CD8-positive, alpha-beta memory T cell (primary cell): ENCODE measurements at places on chromosomes 5 and 9. TPM values are rescaled to one million over a fixed set of nuclear protein-coding genes. Genes with fewer than 3 reads are reported as not detected.

LCN15 gene
- not detected for total RNA-seq

PCDHGA9 gene
- total RNA-seq, result not detected

MOB3B gene
- total RNA-seq, result 0.20 TPM

SPATA31C1 gene
- not detected for total RNA-seq

CLTA gene
- total RNA-seq, result 186 TPM

NRARP gene
- total RNA-seq, result 1.9 TPM

GPRIN1 gene
- 2.3 TPM for total RNA-seq

FOXE1 gene
- total RNA-seq, result 0.07 TPM

TMOD1 gene
- 1.2 TPM for total RNA-seq

ANKRD55 gene
- not detected for total RNA-seq

DNA sequence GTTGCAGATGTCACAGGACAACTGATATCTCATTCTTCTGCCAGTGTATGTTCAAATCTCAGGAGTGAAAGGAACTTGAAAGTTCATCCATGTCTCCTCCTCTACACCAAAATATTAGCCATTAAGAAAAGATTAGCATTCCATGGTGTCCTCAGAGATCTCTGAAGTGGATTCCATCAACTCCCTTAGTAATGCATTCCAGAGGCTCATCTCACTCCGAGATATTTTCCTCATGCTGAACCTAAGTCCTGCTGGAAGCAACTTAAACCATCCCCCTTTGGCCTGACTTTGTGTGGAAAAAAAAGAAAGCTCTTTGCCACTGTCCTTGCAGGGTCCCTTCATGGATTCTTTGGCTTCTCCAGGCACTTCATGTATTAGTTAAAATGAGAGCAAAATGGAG is 155.7 kb upstream of the ZNF462 start:
- H3K27me3 ChIP-seq, result no peaks in the 10 kb centered on the region
- no peak overlapping the region for H3K27ac ChIP-seq
- no peak overlapping the region for H3K4me3 ChIP-seq
- no peak for DNase-seq

DNA sequence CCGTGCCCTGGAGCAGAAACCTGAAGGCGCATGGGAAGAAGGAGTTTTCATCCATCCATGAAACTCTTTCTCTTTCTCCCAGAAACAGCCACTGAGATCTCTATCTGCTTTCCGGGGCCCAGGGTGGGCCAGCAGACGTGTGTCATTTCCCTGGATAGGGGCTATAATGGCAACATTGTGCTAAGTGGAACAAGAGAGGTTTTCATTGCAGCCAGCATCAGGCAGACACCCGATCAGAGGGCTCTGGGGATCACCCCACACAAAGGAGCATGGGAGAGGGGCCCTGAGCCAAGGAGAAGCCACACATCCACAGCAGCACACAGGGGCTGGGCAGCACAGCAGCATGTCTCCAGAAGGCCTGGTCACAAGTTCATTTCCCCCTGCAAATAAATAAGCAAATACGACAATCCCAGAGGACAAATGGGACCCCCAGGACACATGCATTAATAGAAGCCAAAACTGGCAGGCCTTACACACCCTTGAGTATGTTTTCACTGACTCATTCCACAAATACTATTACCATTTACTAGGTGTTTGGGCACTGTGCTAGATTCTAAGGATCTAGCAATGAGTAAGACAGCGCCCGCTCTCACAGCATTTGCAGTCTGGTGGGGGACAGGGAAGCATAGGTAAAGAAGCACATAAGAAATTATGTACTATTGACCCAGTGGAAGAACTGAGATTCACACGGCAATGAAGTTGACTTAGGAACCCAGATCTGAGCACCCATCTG is 4.3 kb upstream of the AFAP1L1 start:
- H3K36me3 ChIP-seq, result no peaks in the 10 kb centered on the region
- H3K27ac ChIP-seq, result no peak overlapping the region
- DNase-seq, result no peak
- H3K4me3 ChIP-seq, result no peak overlapping the region
- no peaks in the 10 kb centered on the region for H3K4me1 ChIP-seq

- H3K27ac ChIP-seq, result no peak overlapping the region
- no peak overlapping the region for H3K4me3 ChIP-seq
- H3K36me3 ChIP-seq, result no peaks in the 10 kb centered on the region
- no peaks in the 10 kb centered on the region for H3K27me3 ChIP-seq
- DNase-seq, result no peak
Observed at GRCh38 chr5:167998148-167998767, 293.2 kb upstream of the WWC1 start.

- no peaks in the 10 kb centered on the region for H3K36me3 ChIP-seq
- DNase-seq, result no peak
- H3K27me3 ChIP-seq, result no peaks in the 10 kb centered on the region
- no peak overlapping the region for H3K27ac ChIP-seq
- H3K4me3 ChIP-seq, result no peak overlapping the region
Observed at GRCh38 chr5:106094204-106094607, 1576.5 kb downstream of the EFNA5 start.

- no peak for DNase-seq
- H3K36me3 ChIP-seq, result no peaks in the 10 kb centered on the region
- no peak overlapping the region for H3K27ac ChIP-seq
- peaks cover 36% of the 10 kb centered on the region for H3K27me3 ChIP-seq
- no peaks in the 10 kb centered on the region for H3K4me1 ChIP-seq
Observed at GRCh38 chr5:173246135-173246495, 11.1 kb upstream of the NKX2-5 start.

DNA sequence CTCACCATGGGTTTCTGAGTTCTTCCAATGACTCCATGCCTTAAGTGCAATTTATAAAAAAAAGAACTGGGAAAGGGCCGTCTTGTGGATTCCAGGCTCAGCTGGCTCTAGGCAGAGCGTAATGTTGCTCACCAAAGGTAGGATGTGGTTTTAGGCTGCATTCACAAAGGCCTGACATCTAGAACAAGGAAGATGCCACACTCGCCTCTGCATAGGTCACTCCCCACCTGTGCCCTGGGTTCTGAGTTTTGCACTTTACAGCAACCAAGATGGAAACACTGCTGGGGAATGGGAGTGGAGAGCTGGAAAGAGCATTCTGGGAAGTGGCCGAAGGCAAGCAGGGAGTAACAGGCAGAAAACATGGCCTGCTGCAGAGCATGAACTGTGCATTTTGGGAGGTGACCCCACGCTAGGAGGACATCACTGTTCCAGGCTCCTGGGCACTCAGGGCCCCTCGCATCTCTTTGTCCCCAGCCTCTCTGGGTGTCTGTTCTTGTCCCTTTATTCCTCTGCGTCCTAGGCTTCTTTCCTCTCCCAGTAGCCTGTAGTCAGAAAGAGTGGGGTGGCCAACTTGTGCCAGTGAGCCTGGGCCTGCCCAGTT is 12.3 kb downstream of the FCN2 start:
- no peak overlapping the region for H3K4me3 ChIP-seq
- no peaks in the 10 kb centered on the region for H3K36me3 ChIP-seq
- peaks cover 6% of the 10 kb centered on the region for H3K27me3 ChIP-seq
- no peaks in the 10 kb centered on the region for H3K4me1 ChIP-seq
- no peak for DNase-seq

DNA sequence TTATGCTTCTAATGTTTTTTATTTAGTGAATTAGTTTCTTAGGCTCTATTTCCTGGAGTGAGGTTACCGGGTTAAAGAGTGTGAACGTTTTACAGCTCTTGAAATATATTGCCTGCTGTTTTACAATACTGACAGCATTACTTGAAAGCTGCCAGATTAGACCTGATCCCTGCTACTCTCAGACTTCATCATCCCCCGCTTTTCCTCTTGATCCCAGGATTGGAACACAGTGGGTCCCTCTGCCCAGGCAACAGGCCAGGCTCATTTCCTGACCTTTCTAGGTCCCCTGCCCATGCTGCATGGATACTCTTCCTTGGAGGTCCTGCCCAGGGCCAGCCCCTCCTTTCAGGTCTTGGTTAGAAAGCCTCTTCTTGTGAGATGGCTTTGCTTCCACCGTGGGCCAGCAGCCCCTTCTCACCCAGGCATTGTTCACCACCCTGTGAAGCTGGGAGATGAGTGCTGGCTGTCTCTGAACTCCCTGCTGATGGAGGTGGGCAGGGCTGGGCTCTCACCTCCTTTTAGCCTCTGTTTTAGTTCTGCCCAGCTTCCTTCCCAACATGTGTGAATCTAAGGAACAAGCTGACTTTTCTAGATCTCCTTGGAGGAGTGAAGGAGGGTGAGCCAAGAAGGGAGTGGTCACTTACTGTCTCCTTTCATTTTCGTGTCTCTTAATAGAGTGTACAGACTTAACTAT is 15.5 kb upstream of the FAM120AOS start:
- no peak overlapping the region for H3K4me3 ChIP-seq
- no peak for DNase-seq
- no peaks in the 10 kb centered on the region for H3K36me3 ChIP-seq
- peak overlapping the region; percentile 40 for H3K27ac ChIP-seq

DNA sequence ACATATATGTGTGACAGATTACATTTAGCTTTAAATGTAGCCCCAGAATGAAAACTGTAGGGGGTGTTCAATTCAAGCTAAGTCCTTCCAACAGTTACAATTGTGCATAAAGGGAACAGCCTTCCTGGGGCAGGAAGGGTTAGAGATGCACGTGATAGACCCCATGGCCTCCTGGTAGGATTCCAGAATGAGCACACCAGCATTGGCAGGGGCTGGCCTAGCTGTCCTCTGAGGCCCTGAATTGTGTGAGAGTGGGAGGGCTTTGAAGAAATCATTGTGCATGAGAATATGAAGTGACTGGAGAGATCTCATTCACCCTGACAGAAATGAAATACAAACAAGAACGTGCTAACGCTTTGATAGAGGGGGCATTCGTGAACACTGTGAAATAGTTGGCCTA is 663.8 kb upstream of the KLF4 start:
- no peaks in the 10 kb centered on the region for H3K36me3 ChIP-seq
- H3K4me3 ChIP-seq, result no peak overlapping the region
- no peak overlapping the region for H3K27ac ChIP-seq
- no peak for DNase-seq
- no peaks in the 10 kb centered on the region for H3K4me1 ChIP-seq
- H3K27me3 ChIP-seq, result no peaks in the 10 kb centered on the region

- H3K27ac ChIP-seq, result no peak overlapping the region
- DNase-seq, result no peak
- H3K36me3 ChIP-seq, result no peaks in the 10 kb centered on the region
- no peaks in the 10 kb centered on the region for H3K27me3 ChIP-seq
- no peaks in the 10 kb centered on the region for H3K4me1 ChIP-seq
Observed at GRCh38 chr9:16623989-16624743, 246.3 kb downstream of the BNC2 start.

DNA sequence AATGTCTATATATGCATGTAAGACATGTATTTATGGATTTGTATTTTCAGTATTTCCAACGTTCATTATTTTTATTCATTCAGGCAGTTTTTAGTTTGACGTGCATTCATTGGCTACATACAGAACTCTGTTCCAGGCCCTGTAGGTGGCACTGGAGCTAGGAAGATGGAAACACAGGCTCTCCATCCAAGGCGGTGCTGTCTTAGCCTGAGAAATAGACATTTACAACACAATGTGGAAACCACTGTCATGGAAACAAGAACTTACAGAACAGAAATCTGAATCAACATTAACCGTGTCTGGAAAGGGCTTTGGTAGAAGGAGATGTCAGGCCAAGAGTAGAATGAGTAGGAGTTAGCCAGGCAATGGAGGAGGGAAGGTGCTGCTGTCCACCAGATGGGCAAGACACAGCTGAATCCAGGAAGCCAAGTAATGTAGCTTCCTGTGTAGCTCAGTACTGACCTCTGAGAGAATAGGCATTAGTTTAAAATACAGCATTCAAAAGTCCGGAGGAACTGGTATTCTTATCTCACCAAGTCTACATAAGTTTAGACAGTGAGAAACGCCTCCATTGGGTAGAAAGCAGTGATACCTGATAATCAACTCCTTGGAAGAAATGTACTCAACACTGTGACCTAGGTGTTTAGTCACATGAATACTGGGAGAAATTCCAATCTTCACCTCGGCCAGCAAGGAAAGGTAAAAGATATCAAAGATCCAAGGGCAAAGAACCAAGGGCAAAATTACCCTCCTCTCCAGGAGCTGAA is 388.6 kb upstream of the CDH6 start:
- no peak overlapping the region for H3K27ac ChIP-seq
- no peaks in the 10 kb centered on the region for H3K27me3 ChIP-seq
- H3K4me3 ChIP-seq, result no peak overlapping the region

DNA sequence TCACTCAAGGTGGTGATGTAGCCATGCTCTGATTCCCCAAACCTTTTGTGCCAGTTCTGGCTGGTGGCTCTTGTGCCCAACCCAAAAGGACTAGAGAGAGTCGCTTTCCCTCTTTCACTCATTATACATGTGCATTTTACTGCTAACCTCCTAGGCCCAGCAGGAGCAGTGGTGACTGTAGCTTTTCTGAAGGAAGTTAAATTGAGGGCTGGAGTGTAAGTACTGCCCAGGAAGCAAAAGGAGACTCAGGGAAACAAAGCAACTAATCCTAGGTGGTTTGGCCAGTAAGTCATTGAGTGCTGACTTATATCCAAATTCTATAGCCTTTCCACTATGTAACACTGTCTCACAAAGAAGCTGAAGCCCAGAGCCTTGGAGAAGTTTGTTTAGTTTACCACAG is 194.4 kb upstream of the ZNF462 start:
- DNase-seq, result no peak
- no peaks in the 10 kb centered on the region for H3K27me3 ChIP-seq
- H3K27ac ChIP-seq, result no peak overlapping the region
- H3K36me3 ChIP-seq, result no peaks in the 10 kb centered on the region

GRCh38 chr5:158468444-158468843 is 609.5 kb upstream of the CLINT1 start:
- H3K4me1 ChIP-seq, result no peaks in the 10 kb centered on the region
- no peak overlapping the region for H3K4me3 ChIP-seq
- H3K36me3 ChIP-seq, result no peaks in the 10 kb centered on the region
- no peaks in the 10 kb centered on the region for H3K27me3 ChIP-seq
- H3K27ac ChIP-seq, result no peak overlapping the region
- DNase-seq, result no peak

DNA sequence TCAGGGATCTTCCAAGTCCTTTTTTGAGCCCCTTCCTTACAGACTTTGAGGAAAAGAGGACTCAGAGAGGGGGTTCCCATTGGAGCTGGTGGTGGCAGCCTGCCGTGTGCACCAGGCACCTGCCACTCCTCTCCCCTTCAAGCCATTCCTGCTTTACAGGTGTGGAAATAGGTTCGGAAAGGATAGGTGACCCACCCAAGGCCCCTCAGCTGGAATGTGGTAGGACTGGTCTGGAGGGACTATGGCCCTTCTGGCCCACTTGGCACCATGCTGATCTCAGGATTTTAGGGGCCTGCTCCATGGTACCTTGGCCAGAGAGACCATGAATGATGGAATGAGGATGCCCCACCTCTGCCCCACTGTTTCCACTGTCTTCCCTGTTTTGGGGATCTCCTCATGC is 1.4 kb downstream of the GALNT12 start:
- no peaks in the 10 kb centered on the region for H3K36me3 ChIP-seq
- H3K4me1 ChIP-seq, result peaks cover 22% of the 10 kb centered on the region
- H3K27me3 ChIP-seq, result no peaks in the 10 kb centered on the region
- DNase-seq, result no peak
- no peak overlapping the region for H3K4me3 ChIP-seq

GRCh38 chr9:104765138-104765537 is 1.2 kb downstream of the NIPSNAP3B start:
- H3K36me3 ChIP-seq, result no peaks in the 10 kb centered on the region
- H3K27me3 ChIP-seq, result no peaks in the 10 kb centered on the region
- DNase-seq, result no peak
- H3K4me3 ChIP-seq, result no peak overlapping the region
